ENCODE measurements at places on chromosomes 5 and 9.
A peak's percentile ranks its signal among the peaks of the same experiment; 100 is the strongest.

GRCh38 chr9:136527721-136528710, 17.8 kb downstream of the NOTCH1 start:
- peak; percentile 28 for DNase-seq

DNA sequence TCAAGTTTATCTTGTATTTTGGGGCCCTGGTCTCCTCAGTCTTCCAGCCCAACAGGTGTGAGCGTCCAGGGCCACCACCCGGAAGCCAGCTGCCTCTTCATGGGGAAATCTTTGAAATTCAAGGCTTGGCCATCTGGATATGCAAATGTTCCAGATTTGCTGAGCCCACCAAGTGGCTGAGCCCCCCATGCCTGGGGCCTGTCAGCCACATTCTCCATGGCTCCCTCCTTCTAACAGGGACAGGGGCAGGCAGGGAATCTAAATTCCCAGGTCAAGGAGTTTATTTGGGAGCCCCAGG, 14.2 kb upstream of the CXXC5 start:
- DNase-seq, result no peak

DNA sequence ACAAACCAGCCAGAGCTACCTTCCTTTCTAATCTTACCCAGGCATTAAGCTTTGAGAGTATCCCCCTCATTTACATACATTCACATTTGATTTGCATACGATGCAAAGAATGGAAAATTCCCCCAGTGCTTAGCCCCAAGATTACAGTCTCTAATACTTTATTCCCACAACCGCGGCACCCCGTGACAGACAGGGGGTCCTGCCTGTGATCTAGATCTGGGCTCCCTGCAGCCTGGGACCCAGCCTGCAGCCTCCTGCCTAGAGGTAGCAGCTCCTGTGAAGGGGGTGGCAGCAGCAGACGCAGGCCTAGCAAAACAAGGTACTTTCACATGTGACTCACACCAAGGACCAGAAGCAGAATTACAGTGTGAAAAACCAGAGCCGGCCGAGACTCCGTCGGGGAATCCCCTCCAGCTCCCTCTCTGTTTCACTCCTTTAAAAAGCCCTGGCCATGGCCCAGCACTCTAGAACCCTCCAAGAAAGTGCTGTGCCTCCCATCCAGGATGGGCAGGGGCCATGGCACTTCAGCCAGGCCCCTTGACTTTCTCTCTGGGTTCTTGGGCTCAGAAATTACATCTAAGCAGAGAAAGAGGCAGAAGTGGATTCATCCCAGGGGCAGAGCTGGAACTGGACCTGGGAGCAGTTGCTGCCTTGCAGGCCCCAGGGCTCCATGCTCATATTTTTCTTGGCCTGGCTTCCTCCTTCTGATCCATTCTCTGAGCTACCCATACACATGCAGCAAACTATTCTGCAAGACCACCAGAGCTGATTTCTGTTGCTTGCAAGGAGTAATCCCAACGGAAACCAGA, 14.0 kb upstream of the TCF7 start:
- no peak for DNase-seq

GRCh38 chr5:94793113-94793815, 174.8 kb downstream of the SLF1 start:
- no peak for DNase-seq

GRCh38 chr9:85302938-85303756, 438.6 kb downstream of the AGTPBP1 start:
- DNase-seq, result no peak

GRCh38 chr9:129719135-129719534, 33.7 kb downstream of the PTGES start:
- DNase-seq, result no peak

DNA sequence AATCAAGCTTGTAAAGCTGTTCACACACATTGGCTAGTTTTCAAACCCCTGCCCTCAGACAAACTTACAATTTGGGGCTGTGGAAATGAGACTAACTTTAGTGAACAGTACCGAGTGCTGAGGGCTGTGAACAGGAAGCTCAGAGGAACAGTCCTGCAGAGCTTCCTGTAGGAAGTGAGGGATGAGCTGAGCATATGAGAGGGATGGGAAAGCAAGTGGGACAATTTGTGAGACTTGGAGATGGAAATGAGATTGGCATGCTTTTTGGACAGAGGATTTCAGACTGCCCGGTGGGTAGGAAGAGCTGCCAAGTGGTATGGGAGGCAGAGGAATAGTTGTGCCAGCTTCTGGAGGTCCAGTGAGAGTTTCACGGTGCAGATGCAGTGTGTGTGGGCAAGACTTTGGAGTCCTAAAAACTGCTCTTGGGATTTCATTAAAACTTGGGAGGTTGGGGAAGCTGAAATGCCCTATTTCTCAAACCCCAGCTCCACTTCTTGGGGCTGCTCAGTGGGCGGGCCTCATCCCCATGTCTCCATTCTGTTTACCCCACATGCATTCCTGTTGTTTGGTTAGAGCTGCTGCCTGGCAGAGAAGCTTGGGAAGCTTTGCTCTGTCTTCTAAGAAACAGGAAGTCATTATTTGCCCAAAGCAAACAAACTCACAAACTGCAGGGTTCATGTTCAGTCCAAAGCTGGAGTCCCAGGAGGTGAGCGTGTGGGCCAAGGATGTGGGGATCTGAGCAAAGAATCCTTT, 267.5 kb downstream of the ZSWIM6 start:
- no peak for DNase-seq

DNA sequence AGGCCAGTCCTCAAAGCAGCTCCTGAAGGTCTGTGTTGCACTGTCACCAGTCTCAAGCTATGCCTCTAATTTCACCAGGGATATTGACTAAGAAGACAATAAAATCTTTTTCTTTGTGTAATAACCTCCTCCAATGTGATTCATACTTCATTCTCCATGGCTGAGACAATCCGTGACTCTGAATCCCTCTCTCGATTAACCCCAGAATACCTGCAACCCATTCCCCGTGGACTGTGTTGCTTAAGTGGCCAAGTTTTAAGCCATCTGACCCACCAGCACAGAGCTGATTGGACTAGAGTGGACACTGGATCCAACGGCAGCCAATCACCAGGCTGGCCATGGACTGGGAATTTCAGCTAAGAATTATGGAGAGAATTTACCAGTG, 5.4 kb upstream of the CCIN start:
- DNase-seq, result no peak

DNA sequence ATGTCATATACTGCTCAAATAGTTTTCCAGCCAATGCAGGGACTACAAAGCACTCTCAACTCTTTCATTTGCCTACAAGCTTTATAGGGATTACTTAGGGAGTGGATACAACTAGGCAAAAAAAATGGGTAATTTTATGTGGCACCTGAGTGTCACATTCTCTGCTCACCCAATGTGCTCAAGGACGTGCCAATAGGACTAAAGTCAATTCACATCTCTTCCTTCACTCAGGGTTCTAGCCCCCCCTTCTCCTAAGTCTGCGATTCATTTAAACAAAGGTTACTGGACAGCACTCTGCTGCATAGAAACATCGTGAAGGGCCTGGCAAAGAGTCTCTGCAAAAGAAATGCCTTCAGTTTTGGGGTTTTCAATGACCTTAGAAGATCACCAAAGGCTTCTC, 142.3 kb downstream of the TSSK1B start:
- DNase-seq, result no peak

All from NCI-H1092 treated with DMSO at 0.1 percent for 48 hours (cell line).